ENCODE measurements at places on chromosomes 7 and 10. TPM values are rescaled to one million over a fixed set of nuclear protein-coding genes. Genes with fewer than 3 reads are reported as not detected.

- H3K36me3 ChIP-seq, result no peaks in the 10 kb centered on the region
- DNase-seq, result no peak
- H3K4me3 ChIP-seq, result no peak overlapping the region
- H3K4me1 ChIP-seq, result no peaks in the 10 kb centered on the region
Observed at GRCh38 chr10:113241599-113242360, 291.7 kb downstream of the TCF7L2 start.

- H3K27ac ChIP-seq, result no peak overlapping the region
- H3K27me3 ChIP-seq, result no peaks in the 10 kb centered on the region
- H3K4me1 ChIP-seq, result no peaks in the 10 kb centered on the region
- no peak for DNase-seq
- no peak overlapping the region for H3K4me3 ChIP-seq
Observed at GRCh38 chr10:111273635-111274034, 196.8 kb downstream of the ADRA2A start.

- H3K4me1 ChIP-seq, result no peaks in the 10 kb centered on the region
- DNase-seq, result no peak
- no peak overlapping the region for H3K4me3 ChIP-seq
- no peaks in the 10 kb centered on the region for H3K27me3 ChIP-seq
Observed at GRCh38 chr7:137501562-137501961, 158.0 kb upstream of the PTN start.

TMEM106B gene
- total RNA-seq, result 47.7 TPM

NME8 gene
- not detected for total RNA-seq
